ENCODE measurements at places on chromosomes 5 and 9. TPM values are rescaled to one million over a fixed set of nuclear protein-coding genes. Genes with fewer than 3 reads are reported as not detected.
A peak's percentile ranks its signal among the peaks of the same experiment; 100 is the strongest.

Gene GRM6
- total RNA-seq: not detected

Gene PAPPA
- total RNA-seq: 0.37 TPM

Gene ANKRD33B
- 1.5 TPM for total RNA-seq

Gene PCDHB2
- total RNA-seq: 0.80 TPM

Gene NIM1K
- total RNA-seq: not detected

Gene CNTFR
- 5.2 TPM for total RNA-seq

Gene C5
- total RNA-seq: 3.4 TPM

Gene KCNV2
- total RNA-seq: not detected

Gene GDF9
- not detected for total RNA-seq

Gene CYFIP2
- 134 TPM for total RNA-seq

Gene GRXCR2
- not detected for total RNA-seq

Gene TERT
- not detected for total RNA-seq

DNA sequence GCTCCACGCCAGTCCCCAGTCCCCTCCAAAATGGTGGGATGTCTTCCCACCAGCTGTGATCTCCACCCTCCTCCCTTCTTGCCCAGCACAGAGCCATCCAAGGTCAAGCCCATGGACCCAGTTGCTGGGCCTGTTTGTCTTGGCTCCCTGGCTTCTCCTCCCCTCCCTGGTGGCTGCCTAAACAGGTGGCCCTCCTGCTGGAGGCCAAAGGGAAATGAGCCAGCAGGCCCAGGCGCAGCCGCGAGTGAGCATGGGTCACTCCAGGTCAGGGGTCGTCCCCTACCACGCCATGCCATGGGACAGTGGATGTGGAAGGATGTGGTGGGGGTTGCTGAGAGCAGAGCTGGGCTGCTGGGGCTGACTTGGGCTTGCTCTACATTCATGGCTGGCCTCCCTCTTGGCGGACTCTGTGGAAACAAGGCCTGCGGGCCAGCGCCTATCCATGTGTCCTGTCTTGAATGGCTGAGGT, 33.6 kb downstream of the COL15A1 start:
- no peak for DNase-seq

- no peak for DNase-seq
These were observed 5.4 kb downstream of the SRFBP1 start for GRCh38 chr5:121967187-121967586.

- no peak for DNase-seq
These were observed 632.6 kb upstream of the COX7C start for GRCh38 chr5:85985167-85985566.

DNA sequence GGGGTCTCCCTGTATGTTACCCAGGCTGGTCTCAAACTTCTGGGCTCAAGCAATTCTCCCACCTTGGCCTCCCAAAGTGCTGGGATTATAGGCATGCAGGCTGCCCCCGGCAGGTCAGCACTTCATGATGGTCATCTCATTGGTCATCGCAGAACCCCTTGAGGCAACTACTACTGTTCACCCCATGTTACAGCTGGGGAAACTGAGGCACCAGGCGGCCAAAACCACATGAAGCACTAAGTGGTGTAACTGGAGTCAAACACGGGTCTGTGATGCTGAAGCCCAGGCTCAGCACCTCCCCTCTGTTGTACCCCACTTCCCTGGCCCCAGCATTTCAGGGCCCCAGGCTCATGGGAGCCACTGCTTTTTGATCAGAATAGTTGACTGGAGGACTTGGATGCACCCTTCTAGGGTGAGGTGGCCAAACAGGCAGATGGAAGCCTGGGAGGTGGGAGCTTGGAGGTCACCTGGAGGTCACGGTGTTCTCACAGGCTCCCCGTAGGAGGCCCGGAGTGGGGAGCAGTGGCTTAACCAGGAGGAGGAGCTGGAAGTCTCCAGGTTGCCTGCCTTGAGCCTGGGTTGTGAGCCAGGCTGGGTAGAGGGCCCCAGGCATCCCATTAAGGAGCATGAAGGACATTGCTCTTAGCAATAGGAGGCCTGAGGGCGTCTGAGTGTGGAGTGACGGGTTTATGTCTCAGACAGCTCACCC, 57.3 kb upstream of the RPL26L1 start:
- no peak for DNase-seq

GRCh38 chr5:54390015-54390414, 65.5 kb upstream of the HSPB3 start:
- peak; percentile 14 for DNase-seq

GRCh38 chr5:7074176-7074575, 321.8 kb upstream of the ADCY2 start:
- no peak for DNase-seq

DNA sequence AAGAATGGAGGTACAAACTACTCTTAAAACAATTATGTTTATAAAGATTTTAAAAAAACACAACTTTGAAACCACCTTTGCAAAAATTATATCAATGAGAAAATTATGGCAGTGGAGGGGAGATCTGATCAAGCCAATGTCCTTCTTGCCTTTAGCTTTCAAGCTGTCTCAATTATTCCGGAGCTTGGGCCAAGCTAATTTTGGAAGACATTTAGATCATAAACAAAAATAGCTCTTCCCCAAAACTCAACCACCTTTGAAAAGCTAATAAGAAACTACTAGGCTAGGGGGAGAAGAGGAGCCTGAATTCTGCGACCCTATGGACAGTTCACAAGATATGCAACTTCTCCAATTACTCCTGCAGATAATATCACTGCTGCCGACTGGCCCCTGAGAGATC, 263.3 kb downstream of the ICE1 start:
- no peak for DNase-seq

GRCh38 chr5:72511774-72512592, 4.8 kb upstream of the ZNF366 start:
- no peak for DNase-seq

- DNase-seq: peak; percentile 25
These were observed 3.6 kb downstream of the CAMK4 start for GRCh38 chr5:111227801-111228200.

- DNase-seq: no peak
These were observed 73.2 kb downstream of the MRPL36 start for GRCh38 chr5:1726469-1726865.

DNA sequence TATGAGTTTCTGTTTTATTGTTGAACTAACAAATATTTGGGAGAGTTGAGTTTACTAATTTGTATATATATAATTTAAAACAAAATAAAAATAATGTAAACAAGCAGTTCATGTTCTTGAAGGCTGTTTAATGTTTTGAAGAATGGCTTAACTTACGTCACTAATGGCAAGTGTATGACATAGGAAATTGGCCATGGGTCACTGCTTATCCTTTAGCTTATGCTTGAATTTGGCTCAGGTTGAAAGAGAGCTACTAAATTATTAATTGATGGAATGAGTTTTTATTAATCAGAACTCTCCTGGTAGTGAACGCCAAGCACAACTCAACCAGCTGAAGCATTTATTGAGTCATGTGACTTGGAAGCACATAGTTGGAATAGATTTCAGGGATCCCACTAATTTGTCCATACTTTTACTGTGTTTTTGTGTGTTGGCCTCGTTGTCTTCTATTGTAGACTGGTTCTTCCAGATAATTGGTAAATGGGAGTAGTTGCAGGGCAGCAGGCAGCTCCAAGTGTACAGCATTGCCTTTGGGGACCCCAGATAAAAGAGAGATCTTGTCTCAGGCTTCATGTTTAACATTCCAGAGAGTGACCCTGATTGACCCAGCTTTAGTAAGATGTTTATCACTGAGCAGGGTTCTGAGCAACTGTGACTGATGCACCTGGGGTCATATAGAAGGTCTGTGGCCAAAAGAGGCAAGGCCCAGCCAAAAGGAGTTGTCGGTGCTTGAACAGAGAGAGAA, 13.5 kb downstream of the C5orf58 start:
- no peak for DNase-seq

DNA sequence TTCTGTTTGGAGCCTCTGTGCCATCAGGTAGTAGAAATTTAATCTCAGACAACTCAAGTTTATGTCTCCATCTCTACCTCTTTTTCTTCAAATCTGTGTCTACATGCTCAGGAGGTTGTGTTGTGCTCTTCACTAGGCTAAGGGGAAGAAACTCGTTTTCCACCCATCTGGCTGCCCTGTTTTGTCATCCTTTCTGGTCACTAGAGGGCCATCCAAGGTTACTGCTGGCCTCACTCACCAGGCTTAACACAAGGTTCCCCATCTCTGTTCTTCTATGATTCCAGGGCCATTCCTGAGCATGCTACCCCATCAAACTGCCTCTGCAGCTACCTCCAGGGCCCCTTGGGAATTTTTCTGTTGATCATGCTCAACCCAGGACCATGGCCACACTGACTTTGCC, 213.3 kb upstream of the FBXL7 start:
- DNase-seq: no peak

DNA sequence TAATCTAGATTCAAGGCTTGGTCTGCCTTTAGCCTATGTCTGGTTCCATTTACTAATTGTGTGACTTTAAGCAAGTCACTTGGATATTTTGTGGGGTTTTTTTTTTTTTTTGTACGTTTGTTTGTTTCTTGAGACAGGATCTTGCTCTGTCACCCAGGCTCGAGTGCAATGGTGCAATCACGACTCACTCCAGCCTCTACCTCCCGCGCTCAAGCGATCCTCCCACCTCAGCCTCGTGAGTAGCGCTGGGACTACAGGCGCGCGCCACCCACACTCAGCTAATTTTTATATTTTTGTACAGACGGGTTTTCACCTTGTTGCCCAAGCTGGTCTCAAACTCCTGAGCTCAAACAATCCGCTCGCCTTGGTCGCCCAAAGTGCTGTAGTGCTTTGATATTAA, 1.1 kb upstream of the PFDN1 start:
- no peak for DNase-seq

DNA sequence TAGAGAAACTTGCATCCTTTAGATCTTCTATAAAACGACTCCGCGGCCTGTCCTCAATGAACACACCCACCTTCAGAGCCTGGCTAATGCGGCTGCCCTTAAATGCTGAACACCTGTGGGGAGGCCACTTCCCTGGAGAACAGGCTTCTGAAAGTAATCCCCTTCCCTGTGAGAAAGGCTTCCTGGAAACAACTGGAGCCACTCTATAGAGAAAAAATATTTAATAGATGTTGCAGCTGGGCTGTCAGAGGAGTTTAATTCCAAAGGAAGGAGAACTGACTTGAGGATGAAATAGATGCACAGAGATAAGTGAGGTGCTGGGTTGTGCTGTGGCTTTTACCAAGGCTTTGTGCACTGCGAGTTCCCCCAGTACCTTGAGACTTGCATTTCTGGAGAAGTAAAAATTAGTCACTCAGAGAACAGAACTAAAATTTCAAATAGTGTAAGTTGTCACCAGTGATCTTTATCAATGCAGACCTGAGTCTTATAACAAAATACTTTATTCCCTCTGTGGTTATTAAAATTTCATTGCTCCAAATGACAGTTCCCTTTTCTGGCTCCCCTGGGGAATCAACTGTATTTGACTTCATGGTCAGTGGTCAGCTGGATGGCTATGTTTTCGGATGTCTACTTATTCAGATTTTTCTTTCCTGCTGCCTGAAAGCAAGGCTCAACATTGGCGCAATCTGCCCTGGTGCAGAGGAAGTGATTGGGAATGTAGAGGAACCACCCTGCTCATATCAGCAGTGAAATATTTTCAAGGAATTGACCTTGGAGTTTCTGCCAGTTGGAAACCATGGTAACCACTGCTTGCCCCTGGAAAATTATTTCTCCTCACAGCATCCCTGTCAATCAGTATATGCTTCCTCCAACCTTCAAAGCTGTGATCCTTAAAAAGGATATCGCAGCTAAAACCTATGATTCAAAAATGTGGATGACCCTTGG, 238.8 kb downstream of the SMARCA2 start:
- no peak for DNase-seq

DNA sequence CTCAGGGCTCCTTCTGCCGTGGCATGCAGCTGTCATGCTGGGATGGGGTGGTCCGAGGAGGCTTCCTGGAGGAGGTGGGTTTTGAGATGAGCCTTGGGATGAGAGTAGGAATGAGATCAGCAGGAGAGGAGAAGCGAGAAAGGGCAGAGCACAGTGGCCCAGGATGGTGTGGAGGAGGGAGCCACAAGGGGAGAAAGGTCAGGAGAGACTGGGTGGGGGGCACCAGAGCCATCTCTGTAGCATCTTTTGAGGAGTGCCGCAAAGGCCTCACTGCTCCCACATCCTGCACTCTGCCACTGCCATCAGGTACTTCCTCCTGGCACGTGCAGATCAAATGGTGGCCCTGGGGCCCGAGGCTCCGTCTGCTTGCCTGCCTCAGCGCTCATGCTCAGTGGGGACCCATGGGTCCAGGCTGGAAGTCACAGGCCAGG, 150.2 kb downstream of the MACROH2A1 start:
- DNase-seq: no peak

GRCh38 chr9:31519424-31519823, 865.0 kb upstream of the ACO1 start:
- no peak for DNase-seq

DNA sequence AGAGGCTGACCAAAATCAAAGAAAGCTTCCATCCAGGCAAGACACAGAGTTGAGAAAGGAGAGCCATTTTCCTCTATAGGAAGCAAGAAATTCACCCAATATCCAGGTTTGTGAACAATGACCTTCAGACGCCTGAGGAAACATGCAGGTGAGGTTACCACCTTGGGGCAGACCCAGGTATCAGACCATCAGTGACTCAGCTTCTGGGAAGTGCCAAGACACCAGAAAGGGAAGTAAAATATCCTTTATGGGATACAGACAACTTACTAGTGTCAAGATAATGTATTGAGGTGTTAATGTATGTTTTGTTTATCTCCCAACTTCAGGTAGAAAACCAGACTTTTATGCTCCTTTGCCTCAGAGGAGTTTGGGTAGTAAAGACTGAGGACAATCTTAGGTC, 2.2 kb upstream of the DTWD2 start:
- no peak for DNase-seq

GRCh38 chr5:65150599-65151304, 331.0 kb downstream of the ADAMTS6 start:
- no peak for DNase-seq

GRCh38 chr9:36935768-36936497, 98.1 kb downstream of the PAX5 start:
- DNase-seq: no peak

GRCh38 chr5:153513156-153513555, 22.7 kb downstream of the GRIA1 start:
- DNase-seq: no peak

- no peak for DNase-seq
These were observed 18.8 kb upstream of the OR2S2 start for GRCh38 chr9:35976726-35977125.

DNA sequence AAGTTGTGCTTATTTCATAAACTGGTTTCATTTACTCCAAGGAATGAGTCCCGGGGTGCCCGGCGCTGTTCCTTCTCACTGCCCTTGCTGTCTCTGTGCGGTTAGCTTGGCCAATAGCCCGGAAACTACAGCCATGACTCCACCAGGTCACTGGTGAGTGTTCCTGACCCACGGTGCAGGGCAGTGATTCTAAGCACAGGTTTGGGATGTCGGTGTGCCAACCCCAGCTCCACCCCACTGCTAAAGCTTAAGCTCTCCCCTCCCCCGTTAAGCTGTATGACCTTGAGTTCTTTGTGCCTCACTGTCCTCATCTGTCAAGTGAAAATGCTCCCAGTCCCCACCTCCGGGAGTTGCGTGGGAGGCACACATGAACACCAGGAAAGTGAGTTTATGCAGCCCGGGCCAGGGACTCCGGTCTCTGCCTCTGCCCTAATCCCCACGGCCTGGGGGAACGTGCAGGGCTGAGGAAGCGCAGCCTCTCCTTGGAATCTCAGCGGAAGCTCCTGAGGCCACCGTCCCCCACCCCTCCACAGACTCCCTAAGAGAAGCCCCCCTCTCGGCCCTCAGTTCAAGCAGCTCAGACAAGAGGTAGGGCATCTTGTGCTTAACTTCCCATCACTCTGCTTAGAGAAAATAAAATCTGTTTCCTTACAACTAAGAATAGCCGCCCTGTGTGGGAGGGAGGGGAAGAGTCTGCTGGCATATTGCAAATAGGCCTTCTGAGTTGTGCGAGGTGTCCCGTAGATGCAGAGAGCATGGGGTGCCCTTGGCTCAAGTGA, 92.0 kb upstream of the RAI14 start:
- no peak for DNase-seq

- no peak for DNase-seq
These were observed 105.3 kb upstream of the SPATA31D4 start for GRCh38 chr9:81822967-81823366.

Measured in transverse colon (tissue), 4 donors.